Epithelial cell of prostate (primary cell): ENCODE measurements at places on chromosomes 5 and 9.
A peak's percentile ranks its signal among the peaks of the same experiment; 100 is the strongest.

DNA sequence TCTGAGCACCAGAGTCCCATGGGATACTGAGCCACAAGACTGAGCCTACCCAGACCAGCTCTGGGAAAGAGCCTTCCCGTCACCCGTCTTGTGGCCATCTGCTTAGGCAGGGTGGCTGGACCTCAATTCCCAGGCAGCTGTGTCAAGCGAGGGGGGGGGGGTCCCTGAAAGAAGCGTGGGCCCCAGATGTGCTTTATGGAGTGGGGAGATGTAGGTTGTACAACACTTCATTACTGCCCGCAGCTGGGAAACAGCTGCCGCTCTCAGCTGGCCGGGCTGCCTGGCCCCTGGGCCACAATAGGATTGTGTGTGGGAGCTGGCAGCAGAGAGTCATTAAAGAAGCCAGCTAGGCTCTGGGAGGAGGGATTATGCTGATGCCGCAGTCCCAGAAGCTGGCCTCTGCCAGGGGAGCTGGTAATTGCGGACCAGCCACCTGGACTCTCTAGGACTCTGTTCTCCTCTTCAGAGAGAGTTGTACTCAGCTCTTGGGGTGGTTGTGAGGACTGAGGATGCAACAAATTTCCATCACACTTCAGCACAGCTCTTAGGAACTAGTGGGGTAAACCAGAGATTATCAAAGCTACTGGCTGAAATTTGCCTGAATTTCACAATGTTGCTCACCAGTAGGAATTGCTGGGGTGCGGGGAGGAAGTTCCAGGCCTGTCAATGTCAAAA is 145.4 kb downstream of the GADD45G start:
- no peak for DNase-seq

- DNase-seq = no peak
These were observed 29.8 kb upstream of the PPARGC1B start for GRCh38 chr5:149700347-149700746.

- no peak for DNase-seq
These were observed 254.9 kb downstream of the PLK2 start for GRCh38 chr5:58204966-58205365.

DNA sequence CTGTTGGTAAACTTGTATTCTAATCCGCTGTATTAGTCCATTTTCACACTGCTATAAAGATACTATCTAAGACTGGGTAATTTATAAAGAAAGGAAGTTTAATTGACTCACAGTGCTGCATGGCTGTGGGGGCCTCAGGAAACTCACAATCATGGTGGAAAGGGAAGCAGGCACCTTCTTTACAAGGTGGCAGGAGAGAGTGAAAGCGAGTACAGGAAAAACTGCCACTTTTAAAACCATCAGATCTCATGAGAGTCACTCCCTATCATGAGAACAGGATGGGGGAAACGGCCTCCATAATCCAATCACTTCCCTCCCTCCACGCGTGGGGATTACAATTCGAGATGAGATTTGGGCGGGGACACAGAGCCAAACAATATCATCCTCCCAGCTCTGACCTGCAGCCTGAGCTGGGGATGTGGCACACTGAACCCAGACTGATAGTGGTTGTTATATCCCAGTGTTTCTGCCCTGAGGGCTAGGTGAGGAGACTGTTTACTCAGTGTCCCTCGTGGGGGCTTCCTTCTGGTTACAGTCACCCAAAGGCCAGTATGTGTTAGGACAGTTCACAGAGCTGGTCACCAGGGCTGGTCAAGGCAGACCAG is 488.3 kb downstream of the KDM4C start:
- no peak for DNase-seq

DNA sequence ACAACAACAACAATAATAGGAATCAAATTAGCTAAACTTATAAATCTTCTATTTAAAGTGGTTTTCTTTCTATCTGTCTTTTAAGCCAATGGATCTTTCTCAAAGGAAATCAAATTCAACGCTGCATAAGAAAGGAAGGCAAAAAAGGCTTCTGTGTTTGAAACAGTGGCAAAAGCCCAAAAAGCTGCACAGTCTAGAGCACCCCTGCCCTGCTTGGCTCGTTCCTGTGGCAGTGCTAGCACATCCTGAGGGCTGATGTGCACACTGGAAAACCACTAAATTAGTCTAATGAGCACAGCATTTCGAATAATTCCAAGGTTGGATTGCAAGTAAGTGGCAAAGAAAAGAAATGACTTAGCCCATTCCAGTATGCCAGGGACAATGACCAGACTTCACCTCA is 80.7 kb downstream of the AP3B1 start:
- no peak for DNase-seq

DNA sequence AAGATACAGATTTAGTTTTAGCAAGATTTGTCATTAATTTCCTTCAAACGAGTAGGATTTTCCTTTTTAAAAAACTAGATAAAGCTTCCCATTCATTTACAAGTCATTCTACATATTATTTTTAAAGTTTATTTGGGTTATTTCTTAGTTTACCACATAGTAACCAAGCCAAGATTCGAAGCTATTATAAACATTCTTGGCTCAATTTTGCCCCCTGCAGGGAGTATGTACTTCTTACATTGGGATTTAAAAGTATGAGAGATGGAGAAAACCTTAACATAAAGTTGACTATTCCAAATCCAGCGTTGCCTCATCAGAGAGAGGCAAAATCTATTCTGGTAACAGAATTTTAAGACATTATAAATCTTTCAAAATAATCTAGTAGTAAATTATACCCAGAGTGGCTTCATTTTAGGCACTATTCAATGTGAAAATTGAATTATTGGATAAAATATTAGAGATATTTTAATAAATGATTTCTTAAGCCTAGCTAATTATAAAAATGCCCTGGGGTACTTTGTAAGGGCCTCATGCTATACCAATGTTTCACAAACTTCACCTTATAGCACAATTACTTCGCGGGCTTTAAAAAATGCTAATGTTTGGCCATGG is 39.1 kb downstream of the FBN2 start:
- peak; percentile 10 for DNase-seq

- no peak for DNase-seq
These were observed 3.0 kb upstream of the ENTPD2 start for GRCh38 chr9:137056739-137057415.

- DNase-seq = no peak
These were observed 617 bp downstream of the PTPN3 start for GRCh38 chr9:109497226-109498153.

DNA sequence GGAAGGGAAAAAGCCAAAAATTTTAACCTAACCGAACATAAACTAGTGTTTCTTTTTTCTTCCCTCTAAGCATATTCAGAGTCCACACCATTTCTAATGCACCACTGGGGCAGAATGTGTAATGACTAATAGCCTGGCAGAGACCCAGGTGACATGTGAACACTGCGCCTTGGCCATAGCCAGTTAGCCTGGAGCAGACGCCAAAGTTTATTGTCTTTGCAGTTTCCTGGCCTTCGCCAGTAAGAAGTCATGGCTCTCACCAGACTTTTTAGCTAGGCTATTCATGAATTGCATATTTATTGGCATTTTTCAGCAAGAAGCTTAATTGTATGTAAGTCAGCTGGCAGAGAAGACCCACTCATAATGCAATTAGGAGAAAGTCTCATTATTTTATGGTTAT is 182.8 kb upstream of the SLC27A6 start:
- peak; percentile 59 for DNase-seq

DNA sequence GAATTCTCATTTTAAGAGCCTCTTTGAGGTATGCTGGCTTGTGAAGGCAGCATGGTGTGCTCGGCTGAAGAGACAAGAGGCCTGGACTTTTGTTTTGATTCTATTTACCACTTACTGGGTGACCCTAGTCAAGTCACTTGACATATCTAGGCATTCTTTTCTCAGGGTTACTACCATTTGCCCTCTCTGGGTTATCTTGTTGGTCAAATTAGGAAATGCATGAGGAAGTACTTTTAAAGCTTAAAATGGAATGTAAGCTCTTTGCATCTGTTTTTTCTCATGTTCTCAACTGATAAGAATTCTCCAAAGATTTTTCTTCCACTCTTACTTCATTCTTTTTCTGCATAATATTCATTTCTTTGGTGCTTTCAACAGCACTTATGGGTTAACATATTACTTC is 173.1 kb downstream of the PLK2 start:
- DNase-seq = no peak

GRCh38 chr9:91710158-91710557 is 239.9 kb downstream of the ROR2 start:
- no peak for DNase-seq

DNA sequence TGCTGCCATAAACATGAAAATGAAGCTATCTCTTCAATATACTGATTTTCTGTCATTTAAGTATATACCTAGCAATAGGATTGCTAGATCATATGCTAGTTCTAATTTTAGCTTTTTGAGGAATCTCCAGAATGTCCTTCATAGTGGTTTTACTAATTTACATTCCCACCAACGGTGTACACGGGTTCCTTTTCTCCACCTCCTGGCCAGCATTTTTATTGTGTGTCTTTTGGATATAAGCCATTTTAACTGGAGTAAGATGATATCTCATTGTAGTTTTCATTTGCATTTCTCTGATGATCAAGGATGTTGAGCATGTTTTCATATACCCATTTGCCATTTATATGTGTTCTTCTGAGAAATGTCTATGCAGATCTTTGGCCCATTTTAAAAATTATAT is 446.5 kb downstream of the GABRG2 start:
- DNase-seq = no peak

- DNase-seq = peak; percentile 81
These were observed 159.2 kb upstream of the GNA14 start for GRCh38 chr9:77807281-77807683.

DNA sequence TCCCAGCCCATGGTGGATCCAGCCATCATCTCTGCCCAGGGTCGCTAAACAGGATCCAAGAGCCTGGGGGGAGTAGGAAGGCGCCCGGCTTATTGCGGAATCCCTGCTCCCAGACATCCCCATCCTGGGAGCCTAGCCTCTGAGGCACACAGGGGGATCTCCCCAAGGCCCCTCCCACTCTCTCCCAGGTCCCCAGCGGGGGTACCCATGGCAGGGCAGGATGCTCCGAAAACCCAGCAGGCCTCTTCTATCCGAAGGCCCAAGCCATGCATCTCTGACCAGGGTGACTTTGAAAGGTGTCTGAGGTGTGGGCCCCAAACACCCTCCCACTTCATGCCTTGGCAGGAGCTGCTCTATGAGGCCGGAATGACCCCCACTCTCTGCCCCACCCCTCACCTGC is 81.7 kb upstream of the RUFY1 start:
- no peak for DNase-seq

DNA sequence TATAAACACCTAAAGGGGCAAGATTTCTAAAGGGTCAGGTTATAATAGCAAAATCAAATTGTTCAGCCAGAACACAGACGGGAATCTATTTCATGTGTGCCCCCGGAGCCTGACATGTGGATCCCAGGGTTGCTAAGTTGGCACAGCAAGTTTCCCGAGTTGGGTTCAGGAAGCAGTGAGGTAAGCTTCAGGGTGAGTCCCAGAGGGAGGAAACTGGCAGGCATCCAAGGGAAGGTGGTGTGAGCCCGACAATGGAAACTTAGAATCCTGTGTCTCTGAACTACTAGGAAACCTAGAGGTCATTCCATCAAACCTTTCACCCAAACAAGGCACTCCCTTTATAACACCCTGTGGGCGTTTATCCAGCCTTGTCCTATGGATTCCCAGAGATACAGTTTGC is 98.4 kb downstream of the ADRB2 start:
- DNase-seq = no peak

GRCh38 chr9:130990978-130991777 is 17.8 kb upstream of the LAMC3 start:
- DNase-seq = no peak

GRCh38 chr9:132923346-132923902 is 21.0 kb downstream of the TSC1 start:
- peak; percentile 29 for DNase-seq

- DNase-seq = no peak
These were observed 558.5 kb upstream of the ZNF462 start for GRCh38 chr9:106304401-106304920.

- DNase-seq = no peak
These were observed 167.8 kb downstream of the TRIO start for GRCh38 chr5:14310901-14311300.

DNA sequence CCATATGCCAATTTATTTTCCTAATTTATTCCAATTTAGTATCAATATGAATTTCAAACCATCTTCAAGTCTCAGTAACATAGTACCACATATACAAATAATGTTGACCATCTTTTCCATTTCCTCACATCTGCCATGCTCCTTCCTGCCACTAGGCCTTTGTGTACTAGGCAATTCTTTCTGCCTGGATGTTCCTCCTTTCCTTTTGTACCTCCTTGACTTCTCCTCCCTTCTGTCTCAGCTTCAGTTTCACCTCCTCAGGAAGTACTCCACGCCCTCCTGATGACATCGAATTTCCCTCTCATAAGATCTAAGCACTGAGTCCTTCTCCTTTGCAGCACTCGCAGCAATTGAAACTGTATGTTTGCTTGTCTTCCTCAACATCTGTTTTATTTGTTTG is 53.9 kb downstream of the MEF2C start:
- DNase-seq = no peak

GRCh38 chr5:44389090-44389822 is at the start of gene FGF10:
TSS of gene FGF10 (minus strand) at chr5:44389420. CDS start at chr5:44388682, 738 bp downstream.
- no peak for DNase-seq

- no peak for DNase-seq
These were observed 190.1 kb downstream of the PARP8 start for GRCh38 chr5:50856401-50857119.

GRCh38 chr5:73250645-73251044 is 77.7 kb downstream of the TMEM174 start:
- no peak for DNase-seq

- no peak for DNase-seq
These were observed 89.5 kb upstream of the GRIA1 start for GRCh38 chr5:153400931-153401330.

DNA sequence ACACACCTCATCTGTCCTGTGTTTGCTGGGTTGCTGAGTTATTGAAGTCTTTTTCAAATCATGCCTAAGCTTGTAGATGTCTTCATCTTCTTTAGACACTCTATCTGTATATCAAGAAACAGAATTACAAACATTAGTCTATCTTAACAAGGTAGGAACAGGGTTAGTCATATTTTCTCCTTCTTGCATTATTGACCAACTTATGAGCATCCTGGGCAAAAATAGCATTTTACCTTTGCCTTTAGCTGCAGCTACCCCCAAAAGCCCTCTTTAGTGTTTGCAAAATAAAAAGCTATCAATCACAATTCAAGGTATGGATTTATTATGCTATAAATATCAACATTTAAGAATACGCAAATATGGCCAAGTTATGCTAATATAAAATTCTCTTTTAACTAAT is 3.4 kb downstream of the PLK2 start:
- no peak for DNase-seq

DNA sequence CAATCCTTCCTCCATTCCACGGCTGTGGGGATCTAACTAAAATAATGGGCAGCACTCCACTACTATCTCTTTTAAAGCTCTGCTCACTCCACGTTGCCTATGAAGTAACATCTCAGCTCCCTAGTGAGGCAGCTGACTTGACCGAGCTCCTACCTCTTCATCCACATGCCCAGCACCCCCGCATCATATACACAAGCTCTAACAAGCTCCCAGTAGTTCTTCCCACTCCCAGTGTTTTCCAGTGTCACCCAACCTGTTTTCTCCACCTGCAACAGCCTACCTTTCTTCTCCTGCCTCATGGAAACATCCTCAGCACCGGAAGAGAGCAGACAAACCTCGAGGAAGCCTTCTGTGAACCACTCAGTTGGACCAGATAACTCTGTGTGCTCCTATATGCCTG is 50.5 kb downstream of the ELAVL2 start:
- peak; percentile 22 for DNase-seq

GRCh38 chr9:98142182-98142907 is 23.3 kb upstream of the TRIM14 start:
- peak; percentile 52 for DNase-seq
